NAMALWA (cell line): ENCODE measurements at places on chromosomes 3 and 15.

- DNase-seq = no peak
Measured at GRCh38 chr3:78887029-78887428, 880.8 kb downstream of the ROBO1 start.

DNA sequence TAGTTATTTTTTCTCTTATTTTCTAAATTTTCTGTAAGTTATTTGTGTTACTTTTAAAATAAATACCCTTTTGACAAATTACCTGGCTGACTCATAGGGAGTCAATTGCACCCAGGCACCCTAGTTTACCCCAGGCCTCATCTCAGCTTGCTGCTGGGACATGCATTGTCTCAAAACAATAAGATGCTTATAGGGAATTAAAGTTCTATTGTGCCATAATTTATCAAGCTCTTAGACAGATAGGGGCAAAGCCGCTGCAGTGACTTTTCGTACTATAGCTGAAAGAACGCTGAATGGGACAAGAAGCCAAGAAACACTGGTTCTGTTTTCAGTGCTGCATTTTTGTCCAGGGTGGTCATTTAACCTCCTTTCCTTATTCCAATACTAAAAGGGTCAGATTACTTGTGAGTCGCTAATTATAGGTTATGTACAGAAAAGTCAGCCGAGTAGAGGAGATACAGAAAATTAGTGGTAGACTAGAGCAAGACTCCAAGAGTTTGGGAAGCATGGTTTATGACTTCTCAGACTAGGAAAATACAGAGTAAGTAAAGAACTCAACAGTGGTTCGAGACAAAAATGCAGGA lies 50.3 kb downstream of the EXD1 start:
- DNase-seq = no peak

- DNase-seq = no peak
Measured at GRCh38 chr3:40771112-40771511, 246.4 kb downstream of the ZNF621 start.

DNA sequence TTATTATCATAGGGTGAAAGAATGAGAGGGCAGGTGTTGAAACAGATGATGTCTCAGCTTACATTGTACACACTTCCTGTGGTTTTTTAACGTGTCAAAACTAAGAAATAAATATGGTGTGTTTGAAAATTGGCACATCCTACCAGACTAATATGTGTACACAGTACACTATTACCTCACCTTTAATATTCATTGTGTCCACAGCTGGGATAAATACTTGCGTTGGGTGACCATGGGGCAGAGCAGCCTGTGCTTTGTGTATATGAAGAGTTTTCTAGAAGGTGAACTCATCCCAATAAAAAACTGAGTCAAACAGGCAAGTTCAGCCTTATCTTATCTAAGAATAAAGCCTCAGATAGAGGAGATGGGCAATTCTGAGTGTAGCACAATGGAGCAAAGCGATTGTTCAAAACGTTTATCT lies 17.3 kb downstream of the SUCNR1 start:
- no peak for DNase-seq

DNA sequence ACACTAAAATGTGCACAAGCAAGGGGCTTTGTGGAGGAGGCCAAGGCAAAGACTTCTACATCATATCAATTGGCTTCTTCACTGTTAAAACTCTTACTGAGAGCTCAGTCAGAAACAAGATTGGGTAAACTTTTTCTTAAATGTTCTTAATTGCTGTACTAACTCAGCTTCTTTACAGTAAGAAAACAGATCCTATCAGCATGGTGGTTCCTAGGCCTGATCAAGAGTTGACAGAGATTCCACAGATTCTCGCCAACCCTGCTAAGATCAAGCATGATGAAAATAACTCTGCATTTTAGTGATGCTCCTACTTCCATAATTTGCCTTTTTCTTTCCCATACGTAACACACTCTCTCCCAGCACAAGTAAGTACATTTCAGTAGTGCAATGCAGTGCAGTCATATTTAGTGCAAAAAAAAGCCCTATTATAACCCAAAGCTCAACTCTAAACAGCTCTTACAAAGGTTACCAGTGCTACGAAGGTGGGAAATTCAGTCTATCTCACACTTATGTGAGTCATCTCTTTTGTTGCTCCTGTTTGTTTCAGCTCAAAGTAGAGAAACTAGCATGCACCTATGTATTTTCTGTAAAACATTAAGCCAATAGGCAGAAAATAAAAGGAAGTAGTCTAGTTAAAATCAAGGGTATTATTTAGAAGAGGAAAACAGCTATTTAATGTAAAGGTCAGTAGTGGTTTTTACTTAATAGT lies 29.9 kb downstream of the TIGIT start:
- no peak for DNase-seq
